Uterine smooth muscle cell (primary cell): ENCODE measurements at places on chromosomes 6 and 20. TPM values are rescaled to one million over a fixed set of nuclear protein-coding genes. Genes with fewer than 3 reads are reported as not detected.

The SLC17A2 gene
- total RNA-seq: not detected in 2 replicates

The FAM210B gene
- 20.7 and 36.9 TPM in 2 replicates for total RNA-seq

The SLC2A10 gene
- total RNA-seq: 23.4 and 49.7 TPM in 2 replicates

The SMLR1 gene
- not detected in 2 replicates for total RNA-seq

The MYL9 gene
- 7.2 and 18.2 TPM in 2 replicates for total RNA-seq

The SLC22A7 gene
- not detected in 2 replicates for total RNA-seq

The CYB5R4 gene
- 4.5 and 6.4 TPM in 2 replicates for total RNA-seq

The HMGN4 gene
- total RNA-seq: 72.0 and 94.4 TPM in 2 replicates

The DPPA5 gene
- total RNA-seq: not detected in 2 replicates

The HSPA1L gene
- 0.89 and 1.7 TPM in 2 replicates for total RNA-seq

The SLC22A3 gene
- 1.8 and 2.9 TPM in 2 replicates for total RNA-seq

The MAVS gene
- total RNA-seq: 16.0 and 16.1 TPM in 2 replicates

The C20orf204 gene
- total RNA-seq: 0.77 and 1.2 TPM in 2 replicates

The SIGLEC1 gene
- not detected in 2 replicates for total RNA-seq

The BCAS1 gene
- total RNA-seq: under 0.01 and 0.11 TPM in 2 replicates

The ERVFRD-1 gene
- under 0.01 and 0.12 TPM in 2 replicates for total RNA-seq

The GABRR1 gene
- total RNA-seq: not detected in 2 replicates

The TCEA2 gene
- total RNA-seq: 10.8 and 24.7 TPM in 2 replicates

The MRPS18B gene
- total RNA-seq: 55.4 and 87.9 TPM in 2 replicates

The CDH22 gene
- under 0.01 TPM in 1 of 2 replicates, not detected in the other for total RNA-seq

The NPEPL1 gene
- 19.3 and 28.2 TPM in 2 replicates for total RNA-seq

The RIMS4 gene
- total RNA-seq: 0.12 TPM in 1 of 2 replicates, not detected in the other

The ANKEF1 gene
- total RNA-seq: 1.00 and 1.9 TPM in 2 replicates

The OR10C1 gene
- not detected in 2 replicates for total RNA-seq

The HLA-DOA gene
- not detected in 2 replicates for total RNA-seq

The CD83 gene
- total RNA-seq: 1.2 TPM in 2 replicates
